ENCODE measurements at places on chromosomes 13 and 19. TPM values are rescaled to one million over a fixed set of nuclear protein-coding genes. Genes with fewer than 3 reads are reported as not detected.

SYNE4 gene
- total RNA-seq, result 1.6 TPM

IGSF23 gene
- total RNA-seq, result not detected

AMER2 gene
- total RNA-seq, result not detected

PTPRS gene
- 0.05 TPM for total RNA-seq

TEX26 gene
- total RNA-seq, result not detected

GIPR gene
- total RNA-seq, result 4.2 TPM

SIGLEC6 gene
- total RNA-seq, result 0.79 TPM

IER2 gene
- total RNA-seq, result 208 TPM

FPR3 gene
- total RNA-seq, result not detected

OR7D2 gene
- not detected for total RNA-seq

FFAR2 gene
- total RNA-seq, result not detected

OR10H4 gene
- total RNA-seq, result not detected

MBD3 gene
- 76.7 TPM for total RNA-seq

SLC10A2 gene
- not detected for total RNA-seq

DAPK3 gene
- 37.9 TPM for total RNA-seq

EDNRB gene
- total RNA-seq, result not detected

MYO1F gene
- 250 TPM for total RNA-seq

SOX1 gene
- not detected for total RNA-seq

TNFRSF19 gene
- total RNA-seq, result not detected

THSD8 gene
- total RNA-seq, result 12.6 TPM

TM9SF2 gene
- total RNA-seq, result 76.9 TPM

ZNF492 gene
- 1.9 TPM for total RNA-seq

TMEM150B gene
- total RNA-seq, result 0.29 TPM

MUC16 gene
- not detected for total RNA-seq

ZNF581 gene
- 39.1 TPM for total RNA-seq

PCSK4 gene
- 2.9 TPM for total RNA-seq

LILRA6 gene
- total RNA-seq, result 0.19 TPM

RGL3 gene
- total RNA-seq, result not detected

ATP4B gene
- total RNA-seq, result not detected

RSPH6A gene
- total RNA-seq, result 0.28 TPM

MAB21L1 gene
- not detected for total RNA-seq

All from activated naive CD4-positive, alpha-beta T cell treated with anti-CD3 and anti-CD28 coated beads, Interleukin-2, amount 10 ng/mL, durations not matched to agents 5 hours and 36 hours (primary cell).